Stimulated activated CD8-positive, alpha-beta memory T cell treated with anti-CD3 and anti-CD28 coated beads, Interleukin-15, amount 100 ng/mL, for 4 hours (primary cell): ENCODE measurements at places on chromosomes 3 and 15.
A peak's percentile ranks its signal among the peaks of the same experiment; 100 is the strongest.

GRCh38 chr3:126078866-126079265, 5.1 kb downstream of the SLC41A3 start:
- DNase-seq, result no peak

DNA sequence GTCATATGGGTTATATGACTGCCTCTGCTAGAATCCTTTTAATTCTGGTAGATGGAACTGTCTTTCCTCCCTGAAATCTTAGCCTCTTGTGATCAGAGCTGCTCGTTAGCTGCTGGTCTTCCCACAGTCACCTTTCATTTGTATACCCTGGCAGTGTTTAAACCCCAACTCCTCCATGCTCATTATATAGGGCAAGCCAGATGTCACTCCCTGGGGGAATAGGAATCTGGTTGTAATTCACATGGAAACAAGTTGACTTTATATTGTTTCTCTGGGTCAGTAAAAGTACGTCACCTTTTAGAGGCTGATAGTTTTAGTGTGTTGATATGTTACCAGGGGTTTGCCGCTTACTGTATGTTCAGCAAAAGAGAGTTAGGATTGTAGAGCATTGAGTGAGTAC, 103.5 kb downstream of the ITPR1 start:
- DNase-seq, result no peak

- no peak for DNase-seq
Measured at GRCh38 chr3:135788978-135789377, 176.6 kb upstream of the PPP2R3A start.

DNA sequence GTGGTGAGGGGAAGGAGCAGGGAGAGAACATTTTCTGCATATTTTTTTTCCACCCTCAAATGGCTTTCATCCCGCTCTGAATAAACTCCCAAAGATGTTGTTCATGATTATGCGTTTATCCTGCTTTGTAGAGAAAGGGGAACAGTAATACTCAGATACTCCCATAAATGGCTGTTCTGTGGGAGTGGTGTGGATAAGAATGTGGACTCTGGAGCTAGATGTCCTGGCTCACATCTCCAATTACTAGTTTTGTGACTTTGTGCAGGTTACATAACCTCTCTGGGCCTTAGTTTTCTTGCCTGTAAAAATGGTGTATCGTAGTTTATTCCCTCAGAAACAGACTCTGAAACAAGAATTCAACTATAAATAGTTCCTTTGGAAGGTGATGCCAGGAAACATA, 395.4 kb upstream of the SUCLG2 start:
- no peak for DNase-seq

DNA sequence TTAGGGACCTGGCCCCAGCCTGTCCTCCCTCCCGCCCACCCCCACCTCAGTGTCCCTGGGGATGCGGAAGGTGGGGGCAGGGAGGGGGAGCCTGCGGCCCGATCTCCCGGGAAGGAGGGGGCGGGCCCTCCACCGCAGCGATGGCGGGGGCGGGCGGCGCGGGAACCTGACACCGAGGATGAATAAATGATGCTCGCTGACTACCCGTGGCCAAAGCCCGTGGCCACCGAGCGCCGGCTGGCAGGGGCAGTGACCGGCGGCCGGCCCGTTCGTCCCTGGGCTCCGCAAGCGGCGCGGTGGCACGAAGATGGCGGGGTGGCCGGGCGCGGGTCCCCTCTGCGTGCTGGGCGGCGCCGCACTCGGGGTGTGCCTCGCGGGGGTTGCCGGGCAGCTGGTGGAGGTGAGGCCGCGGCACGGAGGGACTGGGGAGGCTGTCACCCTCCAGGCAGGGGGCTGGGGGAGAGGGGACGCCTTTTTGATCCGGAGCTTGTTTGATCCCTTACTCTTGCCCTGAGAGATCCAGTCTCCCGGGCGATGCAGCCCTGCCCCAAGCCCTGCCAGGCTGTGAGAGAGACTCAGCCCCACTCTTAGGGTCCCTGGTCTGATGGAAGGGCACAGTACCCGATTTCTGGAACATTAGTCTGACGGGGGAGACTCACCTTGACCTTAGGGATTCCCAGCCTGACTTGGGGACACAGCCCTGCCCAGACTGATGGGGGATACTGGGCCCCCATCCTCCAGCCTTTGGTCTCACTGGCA, at the start of gene TMIE:
Gene TMIE, plus strand, starts transcription at position 212 of the 759 bp plus-strand sequence. Its CDS starts 96 bp downstream, at position 308.
- no peak for DNase-seq

- no peak for DNase-seq
Measured at GRCh38 chr3:74651292-74651691, 36.8 kb upstream of the CNTN3 start.

GRCh38 chr3:185406121-185406620, 43.2 kb downstream of the MAP3K13 start:
- DNase-seq, result no peak

DNA sequence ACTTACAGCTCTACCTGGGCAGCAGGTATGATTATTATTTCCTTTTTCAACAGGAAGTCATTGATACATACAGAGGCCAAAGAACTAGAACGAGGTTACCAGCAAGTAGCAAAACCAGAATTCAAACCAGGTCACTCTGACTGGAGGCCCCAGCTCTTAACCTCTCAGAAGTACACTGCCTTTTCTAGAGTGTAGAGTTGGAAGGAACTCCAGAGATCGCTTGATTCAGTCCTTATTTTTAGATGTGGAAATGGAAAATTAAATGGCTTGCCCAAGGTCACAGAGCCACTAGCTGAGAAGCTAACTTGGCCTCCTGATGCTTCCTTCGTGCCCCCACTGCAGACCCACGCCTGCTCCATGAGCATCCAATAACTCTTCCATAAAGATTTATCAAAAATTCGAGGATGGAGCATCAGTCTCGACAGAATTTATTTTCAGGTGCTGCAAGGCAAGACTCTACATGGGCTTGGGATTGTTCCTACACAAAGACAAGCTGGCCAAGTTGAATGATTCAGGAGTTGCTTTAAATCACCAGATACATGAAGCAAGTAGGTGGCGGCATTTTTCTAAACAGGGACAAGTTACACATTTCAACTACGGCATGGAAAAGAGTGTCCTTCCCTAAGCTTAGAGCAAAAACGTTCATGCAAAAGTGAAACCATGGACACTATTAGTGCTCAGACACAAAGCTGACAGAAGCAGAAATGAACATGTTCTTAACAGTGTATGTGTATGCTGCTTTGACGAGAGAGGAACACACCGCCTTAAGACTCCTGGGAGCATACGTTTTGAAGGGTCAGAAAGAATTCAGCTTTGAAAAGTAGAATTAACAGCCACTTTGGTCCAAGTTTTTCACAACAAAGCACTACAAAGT, 235.7 kb downstream of the THRB start:
- DNase-seq, result no peak

DNA sequence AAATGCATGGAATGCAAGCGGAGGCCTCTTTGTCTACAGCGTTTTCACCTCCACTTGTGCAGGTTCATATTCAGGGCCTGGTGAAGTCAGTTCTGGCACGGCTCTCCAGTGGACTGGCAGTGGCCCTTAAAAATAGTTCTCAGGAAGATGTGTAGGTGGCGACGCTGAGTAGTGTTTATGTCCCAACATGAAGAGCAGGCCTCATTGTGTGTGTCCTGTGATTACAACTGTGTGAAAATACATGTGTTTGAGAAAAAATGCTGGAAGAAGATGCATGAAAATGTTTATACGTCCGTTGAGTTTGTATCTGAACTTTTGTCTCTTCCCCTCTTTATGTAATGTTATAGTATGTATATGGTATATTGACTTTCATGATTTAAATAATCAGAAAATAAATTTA, 7.2 kb downstream of the LIPC start:
- DNase-seq, result peak; percentile 10

DNA sequence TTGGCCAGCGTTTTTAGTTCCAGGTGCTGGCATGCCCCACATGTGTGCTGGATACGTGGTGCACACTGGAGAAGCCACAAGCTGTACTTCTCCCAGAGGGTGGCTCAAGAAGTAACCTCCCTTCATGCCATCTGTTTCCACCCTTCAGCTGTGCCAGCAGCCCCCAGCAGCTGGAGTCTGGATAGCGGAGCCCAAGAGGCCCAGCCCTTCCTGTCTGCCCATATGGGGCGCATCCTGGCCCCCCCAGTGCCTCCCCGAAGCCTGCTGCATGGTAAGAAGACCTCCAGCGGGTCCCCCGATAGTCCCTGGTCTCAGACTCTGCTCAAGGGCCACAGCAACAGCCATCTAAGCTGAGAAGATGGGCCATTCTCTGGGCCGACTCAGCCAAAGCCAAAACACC, 5.8 kb upstream of the MANF start:
- no peak for DNase-seq

DNA sequence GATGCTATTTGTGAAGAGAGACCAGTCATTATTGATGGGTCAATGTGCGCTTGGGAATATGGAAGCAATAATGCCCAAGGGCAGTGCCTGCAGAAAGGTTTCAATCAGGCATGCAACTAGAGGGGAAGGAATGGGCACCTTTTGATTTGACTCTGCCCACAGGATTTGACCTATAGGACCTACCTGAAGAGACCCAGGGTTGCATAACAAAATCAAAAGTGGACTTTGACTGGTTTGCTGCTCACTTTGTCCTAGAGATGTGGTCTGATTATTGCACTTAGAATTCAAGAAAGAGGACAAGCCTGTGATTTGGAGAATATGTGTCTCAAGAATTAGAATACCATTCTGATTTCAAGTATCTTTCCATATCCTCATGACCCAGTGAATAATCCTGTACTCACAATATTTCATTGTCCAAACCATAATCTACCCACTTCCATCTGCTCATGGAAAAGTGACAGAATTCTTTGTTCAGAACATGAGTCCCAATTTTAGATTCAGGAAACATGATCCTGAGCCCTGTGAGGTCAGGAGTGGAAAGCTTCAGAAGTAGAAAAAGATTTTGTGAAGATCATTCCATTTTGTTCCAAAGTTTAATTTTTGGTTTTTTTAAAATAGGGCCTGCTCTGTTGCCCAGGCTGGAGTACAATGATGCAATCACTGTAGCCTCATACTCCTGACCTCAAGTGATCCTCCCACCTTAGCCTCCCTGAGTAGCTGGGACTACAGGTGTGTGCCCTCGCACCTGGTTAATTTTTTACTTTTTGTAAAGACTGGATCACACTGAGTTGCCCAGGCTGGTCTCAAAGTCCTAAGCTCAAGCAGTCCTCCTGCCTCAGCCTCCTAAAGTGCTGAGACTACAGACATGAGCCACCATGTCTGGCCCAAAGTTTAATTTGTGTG, 151.3 kb upstream of the NR2E3 start:
- no peak for DNase-seq

GRCh38 chr3:42805141-42805821, 991 bp upstream of the HIGD1A start:
- DNase-seq, result no peak

DNA sequence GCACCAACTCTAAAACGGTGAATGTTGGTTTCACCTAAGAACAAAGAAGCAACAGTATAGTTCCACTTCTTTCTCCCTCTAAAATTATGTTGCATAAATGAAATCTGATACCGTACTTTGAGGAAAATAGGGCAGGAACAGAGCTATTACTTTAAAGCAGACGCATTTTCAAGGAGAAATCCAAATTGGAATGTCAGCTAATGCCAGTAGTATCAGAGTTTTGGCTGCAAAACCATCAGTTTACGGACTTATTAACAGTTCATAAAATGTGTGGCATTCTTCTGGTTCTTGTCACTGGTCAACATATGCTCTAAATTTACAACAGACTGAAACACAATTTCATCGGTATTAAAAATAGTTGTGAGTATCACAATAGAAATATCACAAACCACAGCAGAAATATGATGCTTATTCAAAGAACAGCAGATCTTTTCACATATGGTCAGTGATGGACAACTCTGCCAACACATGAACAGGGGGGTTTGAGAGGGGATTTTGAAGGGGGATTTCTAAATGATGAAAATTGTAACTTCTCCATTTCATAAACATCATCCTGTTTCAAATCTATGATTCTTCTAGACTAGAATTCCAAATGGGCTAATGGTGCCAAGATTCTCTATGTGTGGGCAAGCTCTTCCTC, 38.7 kb upstream of the ROBO2 start:
- no peak for DNase-seq

- no peak for DNase-seq
Measured at GRCh38 chr3:115325539-115325938, 178.5 kb upstream of the ZBTB20 start.

GRCh38 chr3:114827495-114827894, 319.6 kb downstream of the ZBTB20 start:
- DNase-seq, result no peak

GRCh38 chr15:64315216-64315615, 40.8 kb downstream of the CSNK1G1 start:
- no peak for DNase-seq

DNA sequence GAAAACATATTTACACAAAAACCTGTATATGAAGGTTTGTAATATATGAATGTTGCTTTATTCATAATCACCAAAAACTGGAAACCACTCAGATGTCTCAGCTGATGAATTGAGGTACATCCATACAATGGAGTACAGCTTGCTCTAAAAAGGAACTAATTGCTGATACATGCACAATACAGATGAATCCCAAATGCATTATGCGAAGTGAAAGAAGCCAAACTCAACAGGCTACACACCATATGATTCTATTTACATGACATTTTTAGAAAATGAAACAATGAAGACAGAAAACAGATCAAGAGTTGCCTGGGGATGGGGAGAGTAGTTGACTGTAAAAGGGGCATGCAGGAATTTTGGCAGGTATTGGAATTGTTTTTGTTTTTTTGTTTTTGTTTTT, 95.5 kb downstream of the IQCH start:
- DNase-seq, result no peak

GRCh38 chr3:165854696-165855095, 17.5 kb upstream of the BCHE start:
- DNase-seq, result no peak

GRCh38 chr3:172150913-172151650, 111.7 kb downstream of the FNDC3B start:
- DNase-seq, result no peak

- no peak for DNase-seq
Measured at GRCh38 chr15:65576664-65577063, 34.3 kb downstream of the INTS14 start.
